ENCODE measurements at places on chromosomes 7 and 10.

- DNase-seq: no peak
Observed at GRCh38 chr10:61958805-61959204, 57.3 kb downstream of the ARID5B start.

- no peak for DNase-seq
Observed at GRCh38 chr10:128855618-128856428, 611.2 kb upstream of the MGMT start.

- DNase-seq: peak; percentile 41
Observed at GRCh38 chr7:157271315-157271990, 65.4 kb upstream of the DNAJB6 start.

- peak; percentile 37 for DNase-seq
Observed at GRCh38 chr7:134290286-134290685, 26.4 kb downstream of the SLC35B4 start.

GRCh38 chr10:59833810-59834209 is 72.5 kb downstream of the CCDC6 start:
- DNase-seq: no peak

DNA sequence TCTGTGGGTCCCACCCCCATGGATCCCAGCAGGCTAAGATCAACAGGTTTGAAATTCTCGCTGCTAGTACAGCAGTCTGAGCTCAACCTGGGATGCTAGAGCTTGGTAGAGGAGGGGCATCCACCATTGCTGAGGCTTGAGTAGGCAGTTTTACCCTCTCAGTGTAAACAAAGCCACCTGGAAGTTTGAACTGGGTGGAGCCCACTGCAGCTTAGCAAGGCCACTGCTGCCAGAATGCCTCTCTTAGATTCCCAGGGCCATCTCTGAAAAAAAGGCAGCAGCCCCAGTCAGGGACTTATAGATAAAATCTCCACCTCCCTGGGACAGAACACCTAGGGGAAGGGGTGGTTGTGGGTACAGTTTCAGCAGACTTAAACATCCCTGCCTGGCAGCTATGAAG is 190.0 kb upstream of the CACNA2D1 start:
- no peak for DNase-seq

DNA sequence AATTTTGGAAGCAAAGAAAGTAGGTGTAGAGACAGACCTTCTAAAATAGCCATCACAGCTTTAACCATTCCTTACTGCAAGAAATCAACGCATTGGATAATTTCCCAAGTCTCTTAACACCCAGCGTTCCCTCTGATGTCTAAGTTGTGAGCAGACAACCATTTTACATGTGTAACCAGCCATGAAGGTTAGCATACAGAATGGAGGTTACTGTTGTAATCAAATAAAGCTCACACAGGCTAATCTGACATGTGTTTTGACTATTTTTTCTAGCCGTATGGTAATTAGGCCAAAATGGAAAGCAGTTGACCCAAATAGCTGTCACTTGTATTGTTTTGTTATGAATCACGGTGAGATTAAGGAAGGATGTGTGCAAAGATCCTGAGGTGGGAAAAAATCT is 336.4 kb downstream of the RNLS start:
- no peak for DNase-seq

- DNase-seq: peak; percentile 74
Observed at GRCh38 chr10:102814873-102815661, 22.1 kb downstream of the CYP17A1 start.

DNA sequence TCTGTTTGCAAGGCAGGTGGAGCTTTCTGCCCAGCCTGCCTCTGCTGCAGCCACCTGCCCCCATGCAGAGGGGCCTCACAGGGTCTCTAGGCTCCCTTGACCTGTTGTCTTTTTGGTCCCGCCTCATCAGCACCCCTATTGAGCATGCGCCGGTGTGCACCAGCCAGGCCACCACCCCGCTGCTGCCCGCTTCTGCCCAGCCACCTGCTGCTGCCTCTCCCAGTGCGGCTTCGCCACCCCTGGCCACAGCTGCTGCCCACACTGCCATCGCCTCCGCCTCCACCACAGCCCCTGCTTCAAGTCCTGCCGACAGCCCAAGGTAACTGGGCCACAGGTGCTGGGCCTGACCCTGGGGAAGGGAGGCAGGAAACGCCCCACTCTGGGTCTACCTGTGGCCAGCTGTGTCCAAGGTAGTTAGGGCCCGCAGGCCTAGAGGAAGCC is 38.1 kb downstream of the LDB3 start:
- no peak for DNase-seq

DNA sequence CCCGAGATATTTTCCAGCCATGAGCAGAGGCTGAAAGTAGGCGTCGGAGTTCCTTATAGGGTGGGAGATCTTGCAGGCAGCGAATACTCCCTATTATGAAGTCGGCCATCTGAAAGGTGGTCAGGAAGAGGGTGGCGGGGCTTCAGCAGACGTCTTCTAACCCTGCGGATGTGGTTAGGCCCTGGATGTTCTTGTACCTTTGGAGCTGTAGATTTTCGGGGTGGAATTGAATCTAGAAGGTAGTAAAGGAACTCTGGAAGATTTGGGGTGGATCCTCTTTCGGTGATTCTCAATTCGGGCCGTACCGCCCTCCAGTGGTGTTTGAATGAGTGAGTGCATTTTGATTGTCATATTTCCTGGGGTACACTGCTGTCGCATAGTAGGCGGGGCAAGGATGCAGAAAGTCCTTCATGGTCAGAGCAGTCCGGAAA is 635 bp downstream of the NUP205 start:
- DNase-seq: peak; percentile 61

DNA sequence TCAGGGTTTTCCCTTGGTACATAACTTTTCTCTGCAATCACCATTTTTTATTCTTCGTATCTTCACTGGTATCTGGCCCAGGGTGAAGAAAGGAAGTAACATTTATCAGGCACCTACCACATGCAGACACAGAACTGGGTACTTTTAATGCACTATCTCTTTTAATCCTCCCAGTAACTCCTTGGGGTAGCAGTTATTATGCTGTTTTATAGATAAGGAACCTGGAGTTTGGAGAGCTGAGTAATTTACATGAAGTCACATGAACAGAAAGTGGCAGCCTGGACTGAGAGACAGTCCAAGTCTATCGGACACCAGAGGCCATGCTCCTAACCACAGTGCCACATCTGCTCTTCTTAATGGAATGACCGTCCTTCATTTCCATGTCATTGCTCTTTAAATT is 117.1 kb upstream of the PODXL start:
- no peak for DNase-seq

- DNase-seq: no peak
Observed at GRCh38 chr10:125111118-125111727, 49.1 kb downstream of the CTBP2 start.

GRCh38 chr7:77330169-77330882 is 85.8 kb downstream of the GSAP start:
- DNase-seq: no peak

GRCh38 chr7:100175296-100175935 is 1.8 kb downstream of the GPC2 start:
- no peak for DNase-seq

DNA sequence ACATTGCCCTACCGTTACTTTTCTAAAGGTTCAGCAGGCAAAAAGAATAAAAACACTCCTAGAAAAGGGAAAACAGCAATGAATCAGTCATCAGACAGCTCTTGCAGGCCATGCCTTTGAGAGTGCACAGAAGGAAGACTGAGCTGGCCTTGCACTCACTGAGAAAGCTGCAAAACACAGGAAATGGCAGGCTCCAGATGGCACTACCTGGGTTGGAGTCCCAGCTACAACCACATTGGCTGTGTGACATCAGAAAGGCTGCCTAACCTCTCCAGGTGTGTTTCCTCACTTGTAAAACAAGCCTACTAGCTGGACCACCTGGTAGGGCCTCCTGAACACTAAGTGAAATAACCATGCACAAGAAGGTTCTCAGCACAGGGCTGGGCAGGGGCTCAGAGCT is 113.7 kb downstream of the SFMBT2 start:
- no peak for DNase-seq

- DNase-seq: no peak
Observed at GRCh38 chr7:28890137-28890536, 68.0 kb downstream of the TRIL start.

DNA sequence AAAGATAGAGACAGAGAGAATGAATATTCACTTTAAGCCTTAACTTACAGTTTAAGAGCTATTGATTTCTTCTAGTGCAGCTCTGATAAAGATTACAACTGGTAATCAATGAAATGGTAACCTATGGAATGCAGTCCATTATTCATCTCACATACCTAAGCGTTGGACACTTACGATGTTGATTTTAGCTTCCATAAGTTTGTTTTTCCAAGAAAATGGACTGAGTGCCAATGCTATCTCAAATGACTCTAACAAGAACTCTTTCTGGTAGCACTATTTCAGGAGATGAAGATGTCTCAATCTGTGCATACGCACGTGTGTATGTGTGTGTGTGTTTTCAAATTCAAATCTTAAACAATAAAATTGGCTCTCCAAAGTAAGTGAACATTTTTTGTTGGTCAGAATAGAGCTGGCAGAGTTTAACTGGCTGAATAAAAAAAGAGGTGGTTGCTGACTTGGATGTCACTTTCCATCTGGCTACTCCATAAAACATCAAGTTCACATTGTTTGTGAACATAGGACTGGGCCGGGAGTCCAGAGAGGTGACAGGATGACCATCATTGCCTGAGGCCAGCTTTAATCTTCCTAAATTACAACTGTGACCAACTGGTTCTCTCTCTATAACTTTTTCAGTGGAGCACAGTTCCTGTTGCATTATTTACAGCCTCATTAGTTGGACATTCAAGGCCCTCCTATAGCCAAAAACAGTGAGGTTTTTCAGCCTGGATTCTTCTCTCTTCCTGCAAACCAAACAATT is 106.9 kb upstream of the CSTF2T start:
- DNase-seq: no peak

- DNase-seq: peak; percentile 98
Observed at GRCh38 chr10:24706479-24707118, 17.1 kb downstream of the ARHGAP21 start.

DNA sequence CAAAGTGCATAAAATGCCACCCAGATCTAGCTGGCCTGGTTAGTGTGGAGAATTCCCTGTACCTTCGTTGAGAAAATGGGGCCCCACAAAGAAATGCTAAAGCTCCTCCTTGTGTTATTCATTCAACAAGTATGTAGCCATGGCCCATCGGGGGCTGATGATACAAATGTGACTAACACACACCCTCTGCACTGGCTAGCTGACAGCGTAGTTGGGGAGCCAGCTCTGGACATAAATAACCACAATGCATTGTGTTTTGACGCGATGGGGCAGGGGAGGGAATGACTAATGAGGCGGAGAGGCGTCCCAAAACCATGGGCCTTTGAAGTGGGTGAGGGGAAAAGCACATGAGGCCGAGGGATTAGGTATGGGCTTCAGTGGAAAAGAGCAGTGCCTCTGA is 28.2 kb upstream of the ASL start:
- DNase-seq: peak; percentile 92

DNA sequence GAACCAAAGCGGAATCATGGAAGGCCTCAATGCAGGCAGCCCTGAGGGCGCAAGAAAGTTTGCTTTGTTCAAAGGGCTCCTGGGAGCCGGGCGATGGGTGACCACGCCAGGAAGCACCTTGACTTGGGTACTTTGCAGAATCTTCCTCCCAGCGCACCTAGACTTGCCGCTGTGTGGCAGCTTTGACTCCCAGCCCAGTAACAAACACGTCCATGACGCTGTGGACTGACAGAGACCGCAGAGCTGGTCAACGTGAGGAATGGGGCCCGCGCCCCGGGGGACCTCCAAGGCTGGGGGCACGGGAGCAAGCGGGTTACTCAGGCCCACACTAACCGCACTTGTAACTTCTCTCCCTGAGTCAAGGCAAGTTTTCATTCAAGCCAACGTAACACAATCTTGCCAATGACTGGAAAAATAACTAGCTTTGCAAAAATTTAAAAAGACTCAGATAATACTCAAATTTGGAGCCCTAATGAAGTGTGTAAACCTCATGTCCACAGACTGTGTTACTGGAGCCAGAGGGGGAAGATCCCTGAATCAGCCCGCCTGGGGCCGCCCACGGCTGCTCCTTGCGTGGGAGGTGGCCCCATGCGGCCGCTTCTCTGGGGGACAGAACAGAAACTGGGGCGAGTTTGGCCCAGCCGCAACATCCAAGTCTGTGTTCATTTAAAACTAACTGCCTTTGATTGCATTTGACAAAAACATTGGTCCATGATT is 130.8 kb downstream of the DNAJB6 start:
- no peak for DNase-seq

- no peak for DNase-seq
Observed at GRCh38 chr7:27193335-27194001, 6.4 kb downstream of the HOXA13 start.

DNA sequence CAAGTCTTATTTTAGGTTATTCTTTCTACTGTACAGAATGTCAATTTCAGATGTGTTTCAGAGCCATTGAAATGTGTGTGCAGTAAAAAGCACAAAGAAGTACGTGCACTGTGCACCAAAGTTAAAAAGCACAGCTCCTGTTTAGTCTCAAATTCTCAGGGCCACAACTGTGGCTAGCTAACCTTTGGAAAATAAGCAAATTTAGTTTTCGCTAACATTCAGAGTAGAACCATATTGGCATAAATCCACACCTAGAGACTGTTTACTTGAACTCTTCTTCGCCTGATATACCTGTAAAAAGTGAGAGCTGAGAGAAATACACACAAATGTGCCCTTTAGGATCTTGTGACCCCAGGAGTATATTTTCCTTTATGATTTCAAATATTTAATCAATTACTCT is 353.9 kb downstream of the TFEC start:
- DNase-seq: no peak

- no peak for DNase-seq
Observed at GRCh38 chr7:128351296-128352152, 7.8 kb upstream of the RBM28 start.

DNA sequence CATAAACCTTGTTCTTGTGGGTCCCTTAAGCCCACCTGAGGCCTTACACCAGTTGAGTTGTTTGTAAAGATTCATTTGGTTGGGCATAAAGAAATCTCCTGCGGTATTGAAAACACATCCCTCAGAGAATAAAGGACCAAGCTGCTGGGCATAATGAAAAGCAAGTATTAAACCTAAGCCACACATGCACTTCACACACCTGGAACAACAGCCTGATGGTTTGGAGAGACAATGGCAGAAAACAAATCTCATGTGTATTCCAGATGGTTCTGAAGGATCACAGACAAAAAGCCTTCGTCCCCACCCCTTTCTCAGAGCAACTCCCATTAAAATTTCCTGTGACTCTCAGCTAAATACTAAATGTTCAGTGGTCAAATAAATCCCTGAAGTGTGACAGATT is 44.2 kb downstream of the FEZF1 start:
- DNase-seq: no peak

GRCh38 chr10:27578316-27578715 is 74.2 kb downstream of the RAB18 start:
- DNase-seq: no peak
